Activated T-cell treated with anti-CD3 and anti-CD28 coated beads for 1 hour (primary cell): ENCODE measurements at places on chromosomes 5 and 9.

DNA sequence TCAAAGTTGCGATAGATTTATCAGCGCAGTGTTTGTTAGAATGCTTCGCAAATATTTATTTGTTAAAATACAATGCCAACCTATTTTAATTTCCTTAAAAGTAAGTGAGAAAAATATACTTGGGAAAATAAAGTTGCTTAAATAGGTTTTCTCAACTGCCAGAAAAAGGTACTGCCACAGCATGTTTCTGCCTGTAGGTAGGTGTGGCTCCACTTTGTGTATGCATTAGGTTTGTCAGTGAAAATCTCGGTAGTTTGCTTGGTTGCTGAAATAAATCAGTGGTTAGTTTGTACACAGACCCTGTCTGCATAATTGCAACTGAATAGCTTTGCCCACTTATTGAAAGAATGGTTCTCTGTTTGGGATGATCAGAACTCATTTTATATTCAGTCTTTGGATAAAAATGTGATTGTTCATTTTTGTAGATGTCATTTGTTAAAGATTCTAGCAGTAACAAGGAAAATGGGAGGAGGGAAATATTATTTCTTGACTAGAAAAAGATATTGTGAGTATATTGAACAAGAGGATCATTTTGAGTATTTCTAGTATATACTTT lies 25.7 kb downstream of the C9orf85 start:
- no peak for DNase-seq

DNA sequence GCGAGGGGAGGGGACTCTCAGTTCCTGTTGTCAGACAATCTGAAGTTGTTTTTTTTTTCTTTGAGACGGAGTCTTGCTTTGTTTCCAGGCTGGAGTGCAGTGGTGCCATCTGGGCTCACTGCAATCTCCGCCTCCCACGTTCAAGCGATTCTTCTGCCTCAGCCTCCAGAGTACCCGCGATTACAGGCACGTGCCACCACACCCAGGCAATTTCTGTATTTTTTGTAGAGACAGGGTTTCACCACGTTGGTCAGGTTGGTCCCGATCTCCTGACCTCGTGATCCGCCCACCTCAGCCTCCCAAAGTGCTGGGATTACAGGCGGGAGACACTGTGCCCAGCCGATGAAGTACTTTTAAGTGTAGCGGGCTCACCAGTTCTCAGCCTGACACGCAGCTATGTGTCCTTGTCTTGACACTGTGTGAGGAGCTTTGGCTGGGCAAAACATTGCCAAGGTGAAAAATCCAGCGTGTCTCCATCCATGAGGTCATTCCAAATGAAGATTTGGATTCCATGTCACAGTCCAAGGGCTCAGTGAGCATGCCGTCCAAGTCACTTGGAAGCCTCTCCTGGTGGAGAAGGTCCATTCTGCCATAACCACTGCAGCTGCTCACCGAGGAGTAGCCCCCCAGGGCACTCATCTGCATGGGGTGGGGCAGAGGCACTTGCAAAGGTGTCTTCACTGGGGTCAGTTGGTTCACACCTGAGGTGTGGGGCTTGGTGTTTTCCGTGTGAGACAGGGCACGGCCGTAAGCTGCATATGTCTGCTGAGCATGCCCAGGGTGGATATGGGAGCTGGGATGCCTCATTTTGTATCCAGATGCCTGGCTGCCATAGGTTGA lies 32.0 kb downstream of the OR2V1 start:
- no peak for DNase-seq

DNA sequence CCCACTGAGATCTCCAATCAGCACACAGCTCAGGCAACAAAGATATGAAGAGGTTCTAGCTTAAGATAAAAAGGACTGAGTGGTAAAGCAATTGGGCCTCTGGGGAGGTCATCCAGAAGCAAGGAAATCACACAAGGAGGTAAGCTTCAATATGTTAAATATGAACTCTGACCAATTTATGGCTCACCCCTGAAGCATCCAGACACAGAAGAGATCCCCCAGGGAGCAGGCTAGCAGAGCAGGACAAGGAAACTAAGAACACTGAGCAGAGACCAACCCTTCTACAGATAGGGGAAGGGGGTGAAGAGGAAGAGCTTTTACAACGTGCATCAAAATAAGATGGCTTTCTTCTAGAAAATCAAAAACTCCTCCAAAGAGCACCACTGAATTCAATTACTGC lies 616.2 kb downstream of the DNAH5 start:
- DNase-seq = no peak

DNA sequence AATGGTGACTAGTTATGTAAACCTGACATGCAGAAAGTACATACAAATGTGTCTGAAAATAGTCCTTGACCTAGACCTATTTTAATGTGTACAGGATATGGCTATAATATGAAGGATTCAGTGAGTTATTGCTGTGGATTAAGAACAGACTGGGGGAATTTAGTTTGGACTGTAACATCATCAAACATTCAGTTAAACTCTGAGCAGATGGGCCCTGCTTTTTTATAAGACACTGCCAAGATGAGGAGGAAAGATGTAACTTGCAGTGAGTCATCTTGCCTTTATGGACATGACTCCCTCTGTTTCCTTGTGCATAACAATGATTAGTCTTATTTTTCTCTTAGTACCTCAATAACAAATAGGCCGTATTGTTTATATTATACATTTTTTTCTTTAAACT lies 12.2 kb downstream of the PPP3R2 start:
- no peak for DNase-seq

GRCh38 chr9:31336841-31337240 lies 1047.6 kb upstream of the ACO1 start:
- no peak for DNase-seq

DNA sequence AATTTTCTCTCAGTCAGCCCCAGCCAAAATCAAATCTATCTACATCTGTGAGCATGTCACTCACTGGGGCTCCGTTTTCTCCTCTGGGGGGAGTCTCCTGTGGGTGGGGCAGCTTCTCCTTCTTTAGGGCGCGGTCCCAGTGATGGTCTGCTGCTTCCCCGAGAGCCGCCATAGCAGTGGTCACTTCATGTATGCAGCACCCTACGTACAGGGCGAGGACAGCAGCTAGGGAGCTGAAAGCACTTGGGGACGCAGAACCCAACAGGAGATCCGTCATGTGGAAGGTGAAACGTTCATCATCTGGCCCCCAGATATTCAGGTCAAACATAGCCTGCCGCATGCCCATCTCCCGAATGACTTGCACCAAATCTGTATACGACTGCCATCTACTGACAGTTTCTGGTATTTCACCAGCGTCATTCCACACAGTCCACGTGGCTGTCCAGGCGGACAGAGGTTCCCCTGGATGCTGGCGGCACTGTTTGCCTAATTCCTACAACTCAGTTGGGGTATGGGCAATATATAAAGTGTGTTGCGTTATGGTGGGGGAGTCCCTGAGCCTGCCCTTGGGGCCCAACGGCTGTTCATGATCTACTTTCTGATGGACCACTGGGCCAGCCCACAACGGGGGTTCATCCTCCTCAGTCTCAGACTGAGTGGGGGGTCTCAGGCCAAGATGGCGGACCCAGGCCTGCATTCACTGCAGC lies 795.0 kb downstream of the EFNA5 start:
- DNase-seq = no peak

DNA sequence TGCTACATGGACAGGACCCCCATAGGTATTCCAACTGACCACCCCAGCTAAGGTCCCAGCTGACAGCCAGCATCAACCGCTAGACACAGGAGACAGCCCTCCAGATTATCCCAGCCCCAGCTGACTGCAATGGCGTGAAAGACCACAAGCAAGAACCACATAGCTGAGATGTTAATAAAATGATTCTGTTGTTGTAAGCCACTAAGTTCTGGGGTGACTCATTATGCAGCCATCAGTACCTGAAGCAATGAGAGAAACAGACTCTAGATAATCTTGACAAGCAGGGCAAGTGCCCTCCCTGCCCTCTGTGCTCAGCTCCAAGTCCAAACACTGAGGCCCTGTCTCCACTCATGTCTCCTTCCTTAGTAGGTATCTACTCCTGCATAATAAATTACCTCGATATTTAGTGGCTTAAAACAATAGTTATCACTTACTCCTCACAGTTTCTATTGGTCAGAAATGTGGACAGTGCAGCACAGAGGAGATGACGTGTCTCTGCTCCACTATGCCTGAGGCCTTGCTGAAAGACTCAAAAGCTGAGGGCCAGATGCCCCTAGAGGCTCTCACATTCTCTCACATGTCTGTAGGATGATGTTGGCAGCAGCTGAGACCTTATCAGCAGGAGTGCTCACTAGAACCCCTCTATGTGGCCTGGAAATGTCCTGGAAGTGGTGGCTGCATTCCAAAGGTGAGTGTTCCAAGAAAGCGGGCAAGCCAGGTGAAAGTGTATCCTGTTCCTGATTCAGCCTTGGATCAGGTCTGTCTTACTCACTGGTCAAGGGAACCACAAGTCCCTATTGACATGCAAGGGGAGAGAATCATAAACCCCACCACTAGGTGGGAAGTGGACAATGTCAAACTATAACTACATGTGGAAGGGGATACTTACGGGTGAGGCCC lies 2.5 kb downstream of the MGAT1 start:
- DNase-seq = no peak

GRCh38 chr9:117074784-117075520 lies 339.9 kb downstream of the ASTN2 start:
- DNase-seq = no peak

DNA sequence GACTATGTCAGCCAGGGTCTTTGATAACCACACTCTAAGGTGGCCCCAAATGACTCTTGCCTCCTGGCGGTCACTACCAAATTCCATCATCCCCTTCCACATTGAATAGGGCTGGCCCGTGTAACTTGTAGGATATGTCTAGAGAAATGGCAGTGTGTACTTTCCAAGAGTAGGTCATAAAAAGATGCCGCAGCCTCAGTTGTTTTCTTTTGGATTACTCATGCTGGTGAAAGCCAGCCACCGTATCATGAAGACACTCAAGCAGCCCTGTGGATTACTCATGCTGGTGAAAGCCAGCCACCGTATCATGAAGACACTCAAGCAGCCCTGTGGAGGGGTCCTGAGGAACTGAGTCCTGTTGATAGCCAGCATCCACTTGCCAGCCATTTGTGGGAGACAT lies 172.0 kb upstream of the TBC1D2 start:
- no peak for DNase-seq

GRCh38 chr5:2257326-2258244 lies 374.9 kb upstream of the IRX4 start:
- DNase-seq = no peak

DNA sequence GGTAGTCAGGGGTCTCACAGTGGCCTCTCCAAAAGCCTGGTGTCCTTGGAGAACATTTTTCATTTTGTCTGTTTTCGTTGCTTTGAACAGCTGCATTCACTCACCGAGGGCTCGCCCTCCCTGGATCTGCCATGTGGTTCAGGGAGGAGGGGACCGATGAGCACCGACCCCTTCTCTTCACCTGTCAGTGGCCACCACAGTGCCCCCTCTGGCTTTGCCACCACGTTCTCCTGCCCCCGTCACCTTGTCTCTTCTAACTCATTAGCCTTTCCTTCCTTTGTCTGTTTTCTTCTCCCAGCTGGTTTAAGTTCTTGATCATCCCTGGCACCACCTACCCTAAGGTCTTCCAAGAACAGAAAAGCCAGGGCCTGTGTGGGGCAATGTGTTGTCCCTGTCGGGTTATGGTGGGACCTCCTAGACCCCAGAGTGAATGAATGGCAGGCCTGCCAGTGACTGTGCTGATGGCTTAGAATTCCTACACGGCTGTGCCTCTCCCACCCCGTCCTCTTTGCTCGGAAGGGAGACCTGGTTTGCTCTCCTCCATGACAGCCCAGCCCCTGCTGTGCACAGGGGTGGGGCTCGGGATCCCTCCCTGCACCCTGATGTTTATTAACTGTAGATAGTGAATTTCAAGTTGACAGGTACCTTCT lies 90.0 kb downstream of the ANKRD33B start:
- no peak for DNase-seq

DNA sequence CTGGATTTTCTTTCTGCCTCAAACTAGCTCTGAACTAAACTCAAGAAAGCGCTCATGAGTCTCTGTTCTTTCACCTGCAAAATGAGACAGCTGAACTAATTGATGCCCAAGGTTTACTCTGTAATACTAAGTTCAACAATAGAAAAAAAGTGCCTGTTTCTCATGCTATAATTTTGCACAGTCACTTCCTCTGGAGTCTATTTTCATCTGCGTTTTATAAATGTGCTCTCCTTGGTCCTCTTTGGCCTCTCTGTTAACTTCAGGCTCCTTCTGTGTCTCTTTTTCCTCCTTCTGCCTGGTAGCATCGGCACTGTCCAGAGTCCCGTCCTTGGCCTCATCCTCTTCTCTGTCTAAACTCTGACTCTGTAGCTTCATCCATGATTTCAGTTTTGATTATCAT lies 311.9 kb upstream of the TLE4 start:
- no peak for DNase-seq

DNA sequence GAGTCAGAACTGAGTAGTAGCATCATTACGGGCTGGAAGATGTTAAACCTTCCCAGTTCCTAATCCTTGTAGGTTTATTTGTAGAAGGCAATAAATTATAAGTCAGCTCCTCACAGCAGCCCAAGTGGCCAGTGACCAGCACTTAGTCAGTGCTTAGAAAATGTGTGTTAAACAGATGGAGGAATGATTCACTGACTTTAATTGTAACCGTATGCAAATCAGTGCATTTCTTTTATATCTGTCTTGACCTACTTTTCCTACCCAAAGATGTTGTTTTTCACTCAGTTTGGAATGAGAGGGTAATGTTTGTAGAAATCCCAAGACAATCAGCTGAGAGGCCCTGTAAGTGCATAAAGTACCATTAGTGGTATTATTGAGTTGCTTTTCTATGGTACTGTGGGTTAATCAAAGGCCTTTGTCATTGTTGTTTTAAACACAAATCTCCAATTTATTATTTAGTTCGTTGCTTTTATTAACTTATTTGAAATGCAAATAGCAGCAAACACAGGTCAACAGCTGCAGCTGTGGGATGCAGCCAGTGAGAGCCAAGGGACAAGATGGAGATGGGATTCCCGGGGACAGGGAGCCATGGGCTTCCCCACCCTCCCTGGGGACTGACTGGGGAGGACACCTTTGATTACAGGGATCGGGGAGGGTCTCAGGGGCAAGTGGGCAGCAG lies 49.8 kb downstream of the MAP1B start:
- no peak for DNase-seq

DNA sequence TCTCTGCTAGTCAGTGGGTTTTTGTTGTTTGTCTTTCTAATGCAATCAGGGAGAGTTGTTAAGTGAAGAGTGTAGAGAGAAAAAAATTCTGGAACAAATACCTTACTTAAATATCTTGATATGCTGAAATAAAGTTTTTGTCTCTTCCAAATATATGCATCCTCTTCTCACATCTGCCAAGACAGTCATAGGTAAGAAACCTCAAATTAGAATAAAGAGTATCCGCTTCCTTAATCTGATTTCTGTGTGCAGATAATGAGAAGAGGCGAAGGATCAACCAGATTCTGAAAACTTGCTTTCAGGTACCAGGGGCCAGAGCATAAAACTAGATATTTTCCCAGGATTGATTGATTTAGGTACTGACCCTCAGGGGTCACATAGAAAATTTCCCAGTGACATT lies 11.3 kb upstream of the IL6ST start:
- DNase-seq = no peak
